ENCODE measurements at places on chromosomes 1 and 21.

GRCh38 chr1:117089996-117090395, 29.9 kb downstream of the TTF2 start:
- no peak for DNase-seq

DNA sequence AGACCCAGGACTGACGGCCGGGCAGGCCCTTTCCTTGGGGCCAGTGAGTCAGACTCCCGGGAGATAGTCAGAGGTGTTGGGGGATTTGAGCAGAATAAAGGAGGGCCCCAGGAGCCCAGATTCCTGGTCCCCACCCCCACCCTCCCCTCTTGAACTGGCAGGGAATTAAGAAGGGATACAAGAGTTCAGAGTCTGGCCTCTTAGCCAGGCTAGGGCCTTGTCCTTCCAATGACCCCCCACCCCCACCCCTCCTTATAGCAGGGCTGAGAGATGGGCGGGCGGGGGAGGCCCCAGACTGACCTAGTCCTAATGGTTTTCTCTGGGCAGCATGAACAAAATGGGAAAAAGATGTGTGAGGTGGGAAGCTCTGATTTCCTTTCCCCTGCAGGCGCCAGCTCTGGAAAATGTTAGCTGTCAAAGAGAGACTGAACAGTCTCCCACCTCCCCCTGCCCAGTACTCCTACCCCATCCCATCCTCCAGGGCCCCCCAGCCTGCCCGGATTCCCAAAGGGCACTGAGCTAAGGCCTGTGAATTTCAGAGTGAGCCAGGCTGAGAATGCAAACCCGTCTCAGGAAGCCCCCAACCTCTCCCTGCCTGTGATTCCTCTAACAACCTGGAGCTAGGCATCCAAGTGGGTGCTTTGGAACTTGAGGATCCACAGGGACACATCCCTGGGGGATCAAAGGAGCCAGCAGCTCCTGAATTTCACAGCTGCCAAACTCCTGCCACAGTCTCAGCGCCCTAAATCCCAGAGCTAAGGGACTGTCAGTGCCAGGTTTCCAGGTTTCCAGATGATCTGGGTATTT, 5.8 kb upstream of the CRABP2 start:
- DNase-seq: no peak

DNA sequence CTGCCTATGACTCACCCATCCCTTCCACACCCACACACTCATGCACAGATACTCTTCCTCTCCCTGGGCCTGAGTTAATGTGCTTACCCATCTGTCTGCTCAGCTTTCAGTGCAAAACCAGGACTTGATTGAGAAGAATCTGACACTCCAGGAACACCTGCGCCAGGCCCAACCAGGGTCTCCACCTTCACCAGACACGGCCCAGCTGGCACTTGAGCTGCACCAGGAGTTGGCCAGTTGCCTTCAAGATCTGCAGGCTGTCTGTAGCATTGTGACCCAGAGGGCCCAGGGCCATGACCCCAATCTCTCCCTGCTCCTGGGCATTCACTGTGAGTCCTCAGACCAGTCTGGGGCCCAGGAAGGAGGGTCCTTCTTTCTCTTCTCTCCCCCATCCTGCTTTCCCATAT, 3.5 kb upstream of the SH3BGRL3 start:
- no peak for DNase-seq

DNA sequence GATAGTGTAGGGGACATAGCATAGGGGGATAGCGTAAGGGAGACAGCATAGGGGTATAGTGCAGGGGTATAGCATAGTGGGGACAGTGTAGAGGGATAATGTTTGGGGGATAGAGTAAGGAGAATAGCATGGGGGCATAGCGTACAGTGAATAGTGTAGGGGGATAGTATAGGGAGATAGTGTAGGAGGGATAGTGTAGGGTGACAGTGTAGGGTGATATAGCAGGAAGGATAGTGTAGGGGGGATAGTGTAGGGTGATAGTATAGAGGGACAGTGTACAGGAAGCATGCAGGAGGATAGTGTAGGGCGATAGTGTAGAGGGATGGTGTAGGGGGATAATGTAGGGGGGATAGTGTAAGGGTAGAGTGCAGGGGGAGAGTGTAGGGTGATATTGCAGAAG, 11.7 kb upstream of the ARF1 start:
- no peak for DNase-seq

DNA sequence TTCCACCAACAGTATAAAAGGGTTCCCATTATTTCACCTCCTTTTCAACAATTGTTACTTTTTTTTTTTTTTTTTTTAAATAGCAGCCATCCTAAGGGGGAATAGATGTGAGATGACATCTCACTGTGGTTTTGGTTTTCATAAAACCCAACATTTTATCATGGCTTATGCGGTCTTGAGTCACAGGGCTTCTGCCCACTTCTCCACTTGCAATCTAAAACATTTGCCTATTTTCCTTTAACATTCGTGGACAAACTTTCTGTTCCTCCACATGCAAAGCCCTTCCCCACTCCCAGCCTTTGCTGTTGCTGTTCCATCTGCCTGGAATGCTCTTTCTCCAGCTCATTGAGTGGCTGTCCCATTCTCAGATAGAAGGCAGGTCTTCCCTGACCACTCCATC, 239.7 kb upstream of the KCNK2 start:
- DNase-seq: no peak

DNA sequence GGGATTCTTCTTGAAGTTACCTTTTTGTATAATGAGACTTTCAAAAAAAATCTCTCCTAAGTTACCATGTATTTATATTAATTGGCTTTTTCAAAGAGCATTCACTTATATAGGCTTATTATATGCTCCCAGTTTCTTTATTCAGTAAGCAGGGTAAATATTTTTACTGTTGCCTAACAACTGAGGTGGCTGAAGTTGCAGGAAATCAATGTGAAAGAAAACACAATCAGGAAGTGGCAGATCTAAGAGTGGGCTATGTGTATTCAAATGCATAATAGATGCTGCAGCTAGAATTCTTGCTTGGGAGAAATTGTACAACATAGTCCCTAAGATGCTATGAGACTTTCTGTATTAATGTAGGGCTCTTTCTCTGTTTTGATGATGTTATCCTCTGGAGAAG, 606.9 kb downstream of the NUF2 start:
- DNase-seq: no peak

- no peak for DNase-seq
Observed at GRCh38 chr1:10961300-10961833, 51.1 kb upstream of the TARDBP start.

- DNase-seq: no peak
Observed at GRCh38 chr1:22071511-22071910, 19.0 kb downstream of the CDC42 start.

GRCh38 chr1:155141749-155142148, 1.4 kb upstream of the DPM3 start:
- no peak for DNase-seq

DNA sequence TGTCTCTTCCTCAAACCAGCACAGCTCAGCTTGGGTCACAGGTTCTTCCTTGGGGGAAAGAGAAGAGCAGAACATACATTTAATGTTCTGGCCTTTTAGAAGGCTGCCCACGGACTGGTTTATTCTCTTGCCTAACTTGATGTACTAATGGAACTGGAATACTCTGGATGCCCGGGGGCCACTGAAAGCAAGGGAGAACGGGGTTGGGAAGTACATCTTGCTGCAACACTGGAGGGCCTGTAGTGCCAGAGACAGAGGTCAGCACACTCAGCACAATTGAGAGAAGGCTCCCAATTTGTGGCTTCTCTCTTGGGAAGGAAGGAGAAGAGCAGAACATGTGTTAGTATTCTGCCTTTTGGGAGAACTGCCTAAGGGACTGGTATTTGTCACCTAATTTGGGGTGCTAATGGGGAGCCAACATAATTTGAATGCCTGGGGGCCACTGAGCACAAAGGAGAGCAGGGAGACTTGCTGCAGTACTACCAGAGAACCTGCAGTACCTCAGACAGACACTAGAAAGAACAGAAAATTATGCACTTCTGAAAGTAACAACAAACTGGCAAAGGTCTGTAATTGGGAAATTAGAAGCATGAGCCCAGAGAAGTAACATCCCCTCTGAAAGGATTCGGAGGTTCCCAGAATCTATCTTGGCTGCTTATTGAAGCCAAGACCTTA, 14.1 kb downstream of the ZNF691 start:
- no peak for DNase-seq

- peak; percentile 72 for DNase-seq
Observed at GRCh38 chr21:44911384-44912157, 9.1 kb downstream of the ITGB2 start.

DNA sequence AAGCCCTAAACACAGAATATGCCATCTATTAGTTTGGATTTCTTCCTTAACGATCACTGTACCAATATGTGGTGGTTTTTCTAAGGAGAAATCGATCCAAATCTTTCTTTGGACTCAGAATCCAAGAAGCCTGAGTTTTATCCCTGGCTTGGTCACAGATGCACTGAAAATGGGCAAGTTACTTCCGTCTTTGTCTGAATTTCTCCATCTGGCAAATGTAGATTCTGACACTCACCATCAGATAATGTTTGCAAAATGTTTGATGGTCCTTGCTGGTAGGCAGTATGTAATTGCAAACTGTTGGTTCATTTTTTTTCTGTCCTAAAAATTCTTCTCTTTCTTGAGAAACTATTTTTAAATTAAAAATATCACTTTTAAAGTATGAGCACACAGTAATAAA, 115.0 kb downstream of the TSEN15 start:
- no peak for DNase-seq

- no peak for DNase-seq
Observed at GRCh38 chr1:214351551-214352277, 70.8 kb downstream of the SMYD2 start.

DNA sequence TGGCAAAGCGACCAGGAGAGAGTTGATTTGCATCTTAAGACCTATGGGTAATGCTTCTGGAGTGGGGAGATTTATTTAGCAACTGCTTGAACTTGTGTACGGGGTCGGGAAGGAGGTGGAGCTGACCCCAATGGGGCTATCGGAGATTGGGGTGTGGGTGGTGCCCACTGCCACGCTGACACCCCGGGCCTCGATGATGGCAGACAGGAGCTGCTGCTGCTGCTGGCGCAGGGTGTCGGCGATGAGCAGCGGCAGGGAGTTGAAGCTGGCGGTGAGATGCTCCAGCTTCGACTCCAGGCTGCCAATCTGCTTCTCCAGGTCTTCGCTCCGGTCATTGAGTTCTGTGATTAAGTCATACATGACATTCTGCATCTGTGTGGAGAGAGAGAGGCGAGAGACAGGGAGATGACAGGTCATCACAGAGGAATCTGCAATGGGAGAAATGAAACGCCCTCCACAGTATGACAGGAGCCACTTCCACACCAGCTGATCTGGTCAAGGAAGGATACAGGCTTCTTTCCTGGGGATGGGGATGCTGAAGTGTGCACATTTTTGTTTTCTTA, 100.0 kb upstream of the ADAR start:
- DNase-seq: no peak
